Glutamatergic neuron (in vitro differentiated cells): ENCODE measurements at places on chromosomes 11 and 22.

DNA sequence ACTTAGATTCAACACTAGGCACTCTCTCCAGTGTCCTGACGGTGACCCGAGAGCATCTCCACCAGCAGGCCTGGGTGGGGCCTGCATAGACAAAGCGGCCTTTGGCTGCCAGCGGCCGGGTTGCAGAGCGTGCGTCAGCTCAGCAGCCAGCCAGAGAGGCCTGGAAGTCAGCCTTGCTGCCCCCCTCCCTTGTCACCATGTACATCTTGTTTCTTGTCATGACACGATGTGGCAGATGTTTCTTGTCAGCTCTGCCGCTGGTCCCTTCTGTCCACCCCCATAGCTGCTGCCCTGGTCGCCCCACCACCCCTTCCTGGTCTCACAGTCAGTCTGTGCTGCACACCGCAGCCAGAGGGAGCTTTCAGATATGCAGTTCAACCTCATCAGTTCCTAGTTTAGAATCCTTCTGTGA, 33.1 kb upstream of the CBX7 start:
- no peak for DNase-seq

- DNase-seq = no peak
Measured at GRCh38 chr11:30002157-30002785, 14.6 kb downstream of the KCNA4 start.

DNA sequence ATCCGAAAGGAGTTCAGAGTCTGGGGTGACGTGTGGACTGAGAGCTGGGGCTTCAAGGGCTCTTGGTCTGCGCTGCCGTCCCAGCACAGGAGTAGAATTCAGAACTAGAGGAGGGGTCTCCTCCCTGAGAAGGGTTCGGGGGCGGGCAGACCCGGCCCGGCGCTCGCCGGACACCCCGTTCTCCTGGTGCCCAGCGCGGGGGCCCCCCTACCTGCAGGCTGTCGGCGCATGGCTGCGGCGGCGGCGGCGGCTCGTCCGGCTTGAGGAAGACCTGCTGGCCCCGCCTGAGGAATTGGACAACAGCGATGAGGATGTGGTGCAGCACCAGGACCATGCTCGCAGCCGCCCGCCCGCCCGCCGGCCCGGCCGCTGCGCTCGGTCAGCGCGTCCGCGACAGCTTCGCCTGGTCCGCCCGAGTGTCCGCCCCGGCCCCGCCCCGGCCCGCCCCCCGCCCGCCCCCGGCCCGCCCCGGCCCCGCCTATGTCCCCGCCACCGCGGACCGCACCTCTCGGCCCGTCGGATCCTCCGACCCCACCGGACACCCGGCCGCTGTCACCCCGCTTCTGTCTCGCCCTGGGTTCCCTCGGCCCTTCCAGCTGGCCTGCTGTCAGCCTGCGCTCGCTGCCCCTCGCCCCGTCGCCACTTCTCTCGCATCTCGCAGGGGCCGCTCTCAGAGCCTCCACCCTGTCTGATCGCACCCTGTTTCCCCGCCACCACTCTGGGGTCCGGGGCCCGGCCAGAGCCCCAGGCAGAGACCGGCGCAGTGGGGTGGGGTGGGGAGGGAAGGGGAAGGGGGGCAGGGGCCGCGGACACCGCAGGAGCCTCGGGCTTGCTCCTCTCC, 32.0 kb downstream of the PDE2A start:
- peak; percentile 51 for DNase-seq

DNA sequence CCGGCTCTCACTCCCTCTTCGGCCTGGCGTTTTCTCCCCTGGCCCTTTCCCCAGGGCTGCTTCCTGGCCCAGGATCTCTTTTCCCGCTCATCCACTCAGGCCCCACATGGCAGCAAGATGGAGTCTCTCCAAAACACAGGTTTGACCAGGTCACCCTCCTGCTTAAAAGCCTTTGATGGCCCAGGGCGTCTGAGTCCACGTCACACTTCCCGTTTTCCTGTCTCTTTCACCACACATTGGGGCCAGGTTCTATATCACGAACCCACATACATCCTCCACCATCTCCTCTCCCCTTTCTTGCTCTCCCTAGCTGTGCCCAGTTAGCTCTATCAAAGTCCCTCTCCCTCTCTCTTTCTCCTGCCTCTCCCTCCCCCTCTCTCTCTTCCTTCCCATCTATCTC, 7.8 kb upstream of the LRRC32 start:
- no peak for DNase-seq

- no peak for DNase-seq
Measured at GRCh38 chr11:94127638-94128037, 1.0 kb upstream of the PANX1 start.

DNA sequence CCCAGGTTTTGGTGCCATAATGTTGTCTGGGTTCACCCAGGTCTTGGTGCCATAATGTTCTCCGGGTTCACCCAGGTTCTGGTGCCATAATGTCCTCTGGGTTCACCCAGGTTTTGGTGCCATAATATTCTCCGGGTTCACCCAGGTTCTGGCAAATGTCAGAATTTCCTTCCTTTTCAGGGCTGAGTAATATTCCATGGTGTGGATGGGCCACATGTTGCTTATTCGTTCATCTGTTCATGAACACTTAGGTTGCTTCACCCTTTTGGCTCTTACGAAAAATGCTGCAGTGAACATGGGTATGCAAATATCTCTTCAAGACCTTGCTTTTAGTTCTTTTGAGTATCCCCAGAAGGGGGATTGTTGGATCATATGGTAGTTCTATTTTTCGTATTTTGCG, 15.1 kb upstream of the GRAMD4 start:
- DNase-seq = no peak
